ENCODE measurements at places on chromosomes 4 and X.

GRCh38 chrX:64437218-64437617 is 42.0 kb upstream of the MTMR8 start:
- no peak for DNase-seq

GRCh38 chr4:92198711-92199110 is 105.1 kb upstream of the GRID2 start:
- no peak for DNase-seq

DNA sequence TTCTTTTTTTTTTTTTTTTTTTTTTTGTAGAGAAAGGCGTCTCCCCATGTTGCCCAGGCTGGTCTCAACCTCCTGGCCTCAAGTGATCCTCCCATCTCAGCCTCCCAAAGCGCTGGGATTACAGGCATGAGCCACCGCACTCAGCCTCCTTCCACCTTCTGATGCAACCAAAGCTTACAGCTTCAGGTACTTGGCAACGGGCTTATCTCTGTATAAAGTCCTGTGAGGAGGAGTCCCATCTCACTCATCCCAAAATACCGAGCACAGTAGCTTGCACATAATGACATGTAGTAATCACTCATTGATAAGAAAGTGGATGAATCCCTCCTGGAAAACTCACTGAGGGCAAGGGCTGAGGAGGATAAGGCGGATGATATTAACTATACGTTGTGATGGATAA is 19.1 kb downstream of the IRF2 start:
- no peak for DNase-seq

GRCh38 chr4:143095447-143095846 is 89.3 kb upstream of the USP38 start:
- DNase-seq = no peak

DNA sequence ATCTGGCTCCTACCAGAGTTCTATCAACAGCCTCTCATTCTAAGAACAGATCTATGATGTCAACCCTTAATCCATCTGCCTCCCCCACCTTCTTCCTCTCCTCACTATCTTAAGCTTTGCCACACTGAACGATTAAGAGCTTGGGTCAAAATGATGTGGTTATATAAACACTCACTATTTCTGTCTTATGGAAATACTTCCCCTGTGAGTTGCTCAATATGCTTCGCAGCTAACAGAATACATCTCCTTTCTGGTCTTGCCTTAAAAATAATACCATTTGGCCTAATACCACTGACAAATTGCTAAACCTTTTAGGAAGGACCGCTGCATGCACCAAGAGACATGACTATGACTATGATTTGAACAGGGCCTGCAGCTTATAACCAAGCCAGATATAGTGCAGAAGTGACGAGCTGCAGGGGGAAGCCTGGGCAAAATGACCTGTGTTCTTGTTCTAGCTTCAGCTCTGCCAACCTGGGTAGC is 130.9 kb downstream of the RNF150 start:
- no peak for DNase-seq

DNA sequence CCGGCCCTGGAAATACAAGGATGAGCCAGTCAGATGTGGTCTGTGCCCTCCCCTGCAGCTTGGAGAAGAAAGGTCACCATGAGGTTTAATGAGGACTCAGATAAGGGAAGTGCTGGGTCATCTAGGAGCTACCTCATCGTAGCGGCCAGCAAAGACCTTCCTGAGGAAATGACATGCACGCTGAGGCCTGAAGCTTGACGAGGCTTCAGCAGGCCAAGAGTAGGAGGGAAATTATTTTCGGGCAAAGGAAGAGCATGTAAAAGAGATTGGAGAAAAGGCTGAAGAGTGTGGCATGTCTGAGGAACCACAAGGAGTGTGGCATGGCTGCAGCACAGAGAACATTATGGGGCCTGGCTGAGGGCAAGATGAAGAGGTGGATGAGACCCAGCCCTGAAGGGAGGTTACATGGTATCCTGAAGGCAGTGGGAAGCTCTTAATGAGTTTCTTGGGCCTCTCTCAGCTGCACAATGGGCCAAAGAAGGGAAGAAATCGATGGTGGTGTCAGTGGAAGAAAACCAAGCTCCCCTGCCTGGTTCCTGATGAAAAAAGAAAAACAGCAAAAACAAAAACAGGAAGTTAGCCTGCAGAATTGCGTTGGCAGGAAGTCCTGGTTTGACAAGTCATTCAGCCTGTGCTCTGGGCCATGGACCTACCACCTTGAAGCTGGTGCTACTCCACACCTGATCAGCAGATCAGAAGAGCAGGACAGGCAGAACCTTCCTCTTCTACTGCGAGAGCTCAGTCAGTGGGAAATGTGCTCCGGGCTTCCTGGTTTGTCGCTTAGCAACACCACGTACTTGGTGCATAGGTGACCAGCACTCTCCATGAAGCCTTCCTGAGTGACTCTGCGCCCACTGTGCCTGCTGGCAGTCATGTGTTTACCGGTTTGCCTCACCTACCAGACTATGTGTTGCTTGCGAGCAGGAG is 134.5 kb upstream of the KLF3 start:
- DNase-seq = peak; percentile 61

DNA sequence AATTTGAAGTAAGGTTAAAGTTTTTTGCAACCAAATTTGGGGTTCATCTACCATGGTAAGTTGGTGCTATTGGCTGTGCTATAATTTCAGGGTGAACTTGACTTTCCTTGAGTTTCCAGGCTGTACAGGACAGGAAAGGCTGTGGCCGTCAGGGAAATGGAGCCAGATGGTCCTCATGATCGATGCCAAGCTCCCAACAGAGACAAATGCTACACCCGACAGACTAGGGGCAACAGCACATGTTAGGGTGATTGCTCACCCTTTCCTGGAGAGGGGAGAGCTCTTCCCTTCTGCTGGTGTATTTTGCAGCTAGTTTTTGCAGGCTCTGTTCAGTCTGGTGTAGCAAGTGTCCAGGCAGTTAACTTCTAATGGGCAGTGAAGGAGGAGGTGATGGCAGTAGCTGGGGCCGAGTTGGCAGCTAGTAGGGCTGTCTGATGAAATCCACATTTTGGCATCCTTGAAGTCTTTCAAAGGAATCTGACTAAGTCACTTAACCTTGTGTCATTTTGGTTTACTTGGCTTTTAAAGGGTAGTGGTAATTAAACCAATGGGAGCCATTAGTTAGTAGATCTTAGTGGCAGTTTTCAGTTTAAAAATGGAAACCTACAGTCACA is 47.8 kb downstream of the GAB1 start:
- peak; percentile 53 for DNase-seq

DNA sequence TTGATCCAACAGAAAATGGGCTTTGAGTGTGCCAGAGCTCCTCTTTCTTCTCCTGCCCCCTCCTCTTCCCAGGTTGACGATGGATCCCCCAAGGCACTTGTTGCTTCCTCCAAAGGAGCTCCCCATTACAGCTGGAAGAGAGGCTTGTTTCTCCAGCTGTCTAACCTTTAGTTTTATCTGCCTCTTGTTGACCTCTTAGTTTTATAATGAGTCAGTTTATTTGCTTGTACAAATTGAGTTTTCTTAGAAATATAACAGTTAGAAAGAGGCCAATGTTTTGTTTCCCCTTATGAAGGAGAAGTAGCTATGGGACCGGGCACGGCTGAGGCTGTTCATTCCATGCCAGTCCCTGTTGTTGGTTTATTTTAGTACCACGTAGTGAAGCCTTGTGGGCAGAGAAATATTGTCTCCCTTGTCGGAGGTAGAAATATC is 158.2 kb downstream of the SPRY1 start:
- DNase-seq = no peak

- DNase-seq = peak; percentile 12
Measured at GRCh38 chr4:1338752-1339414, 8.1 kb upstream of the UVSSA start.

- DNase-seq = no peak
Measured at GRCh38 chr4:100566396-100566795, 48.6 kb upstream of the EMCN start.

DNA sequence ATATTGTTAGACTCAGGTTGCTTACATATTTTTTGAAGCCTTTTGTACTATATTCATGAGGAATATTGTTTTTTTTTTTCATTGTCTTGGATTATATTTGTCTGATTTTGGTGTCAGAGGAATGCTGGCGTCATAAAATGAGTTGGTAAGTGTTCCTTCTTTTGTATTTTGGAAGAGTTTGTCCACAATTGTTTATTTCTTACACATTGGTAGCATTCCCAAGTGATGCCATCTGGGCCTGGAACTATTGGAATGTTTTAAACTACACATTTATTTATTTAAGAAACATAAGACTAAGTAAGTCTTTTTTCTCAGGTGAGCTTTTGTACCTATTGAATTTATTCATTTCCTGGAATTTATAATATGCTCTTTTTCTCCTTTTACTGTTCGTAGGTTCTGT is 107.6 kb downstream of the LARP1B start:
- no peak for DNase-seq

DNA sequence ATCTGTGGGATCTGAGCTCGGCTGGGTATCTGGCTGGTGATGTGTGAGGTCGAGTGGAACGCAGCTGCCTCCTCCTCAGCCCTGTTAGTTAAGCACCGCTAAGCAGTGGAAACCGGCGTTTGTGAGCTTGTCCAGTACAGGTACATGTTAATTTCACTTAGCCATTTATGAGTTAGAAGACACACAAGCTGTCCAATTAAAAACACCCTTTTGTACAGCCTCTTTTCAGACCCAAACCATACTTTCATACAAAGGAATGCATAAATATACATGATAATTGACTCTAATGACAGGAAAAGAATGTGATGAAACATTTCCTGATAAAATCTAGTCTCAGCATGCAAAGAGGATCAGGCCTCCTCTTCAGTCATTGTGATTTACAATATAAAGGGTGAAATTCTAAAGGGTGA is 163.6 kb upstream of the FAT1 start:
- DNase-seq = no peak

- no peak for DNase-seq
Measured at GRCh38 chrX:7168371-7168770, 20.4 kb upstream of the PUDP start.

- DNase-seq = no peak
Measured at GRCh38 chr4:137106733-137107132, 425.6 kb downstream of the PCDH18 start.

GRCh38 chr4:86013621-86014020 is 346.2 kb downstream of the MAPK10 start:
- no peak for DNase-seq

GRCh38 chr4:57051095-57051494 is 59.1 kb downstream of the IGFBP7 start:
- peak; percentile 73 for DNase-seq

GRCh38 chr4:165437691-165438090 is 58.9 kb downstream of the CPE start:
- DNase-seq = no peak

- DNase-seq = peak; percentile 71
Measured at GRCh38 chr4:151184523-151185458, 85.4 kb downstream of the RPS3A start.

DNA sequence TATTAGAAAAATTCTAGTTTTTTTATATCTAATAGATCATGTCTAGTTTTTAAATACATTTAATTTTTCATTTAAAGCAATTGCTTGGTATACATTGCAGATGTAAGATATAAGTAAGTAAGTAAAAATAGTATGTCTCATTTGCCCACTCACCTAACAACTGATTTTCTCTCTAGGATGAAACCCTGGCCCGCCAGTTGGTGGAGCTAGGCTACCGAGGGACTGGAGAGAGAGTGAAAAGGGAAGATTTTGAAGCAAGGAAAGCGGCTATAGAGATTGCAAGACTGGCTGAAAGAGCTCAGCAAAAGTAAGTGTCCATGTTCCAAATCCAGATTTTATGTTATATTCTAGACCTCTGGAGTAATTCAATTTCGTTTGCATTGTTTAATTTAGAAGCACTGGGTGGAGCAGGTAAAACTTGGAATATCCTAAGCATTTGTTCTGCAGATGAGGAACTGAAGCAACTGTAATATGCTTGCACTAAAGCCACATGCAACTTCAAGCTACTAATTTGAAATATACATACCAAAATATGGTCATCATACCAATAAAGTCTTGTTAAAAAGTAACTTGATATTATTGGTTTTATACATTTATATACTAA is 27.1 kb downstream of the CFAP299 start:
- peak; percentile 14 for DNase-seq

Measured in dermis blood vessel endothelial cell (primary cell).